ENCODE measurements at places on chromosomes 2 and 18.

GRCh38 chr2:209556354-209556961, 132.6 kb downstream of the MAP2 start:
- no peak for DNase-seq

DNA sequence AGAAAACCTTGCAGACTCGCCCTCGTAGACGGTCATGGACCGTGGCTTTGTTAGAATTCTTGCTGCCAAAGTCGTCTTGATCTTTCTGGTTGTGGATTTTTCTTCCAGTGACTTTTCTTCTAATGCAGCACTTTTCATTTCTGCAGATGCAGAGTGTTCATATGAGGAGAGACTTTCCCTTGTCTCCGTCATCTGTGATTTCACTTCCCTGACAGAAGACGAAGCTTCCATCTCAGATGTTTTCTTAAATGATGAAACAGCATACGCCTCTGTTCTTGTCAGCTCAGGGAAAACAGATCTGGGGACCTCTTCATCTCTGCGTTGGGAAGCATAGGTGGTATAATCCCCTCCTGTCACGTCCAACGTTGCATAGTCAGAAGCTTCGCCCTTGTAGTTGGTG, 50.9 kb downstream of the PLEKHA3 start:
- no peak for DNase-seq

- DNase-seq = no peak
Measured at GRCh38 chr2:12127638-12128037, 381.2 kb downstream of the LPIN1 start.

- DNase-seq = no peak
Measured at GRCh38 chr2:209901172-209901571, 101.3 kb upstream of the RPE start.

DNA sequence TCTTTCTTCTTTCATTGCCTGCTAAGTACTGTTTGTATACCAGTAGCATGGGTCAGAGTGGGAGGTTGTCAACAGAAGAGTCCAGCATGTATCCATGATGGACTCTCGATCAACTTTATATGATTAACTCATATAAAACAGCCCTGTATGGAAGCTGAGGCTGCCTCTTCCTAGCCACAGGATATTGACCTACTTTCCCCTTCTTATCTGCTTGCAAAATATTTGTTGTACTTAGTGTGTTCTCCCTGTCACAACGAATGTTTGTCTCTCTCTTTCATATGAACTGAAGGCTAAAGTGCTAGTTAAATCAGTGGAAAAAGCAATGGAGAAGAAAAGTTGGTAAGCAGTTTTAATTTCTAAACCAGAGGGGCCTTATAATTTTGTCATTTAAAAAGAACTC, 17.8 kb downstream of the MYO1B start:
- DNase-seq = no peak

DNA sequence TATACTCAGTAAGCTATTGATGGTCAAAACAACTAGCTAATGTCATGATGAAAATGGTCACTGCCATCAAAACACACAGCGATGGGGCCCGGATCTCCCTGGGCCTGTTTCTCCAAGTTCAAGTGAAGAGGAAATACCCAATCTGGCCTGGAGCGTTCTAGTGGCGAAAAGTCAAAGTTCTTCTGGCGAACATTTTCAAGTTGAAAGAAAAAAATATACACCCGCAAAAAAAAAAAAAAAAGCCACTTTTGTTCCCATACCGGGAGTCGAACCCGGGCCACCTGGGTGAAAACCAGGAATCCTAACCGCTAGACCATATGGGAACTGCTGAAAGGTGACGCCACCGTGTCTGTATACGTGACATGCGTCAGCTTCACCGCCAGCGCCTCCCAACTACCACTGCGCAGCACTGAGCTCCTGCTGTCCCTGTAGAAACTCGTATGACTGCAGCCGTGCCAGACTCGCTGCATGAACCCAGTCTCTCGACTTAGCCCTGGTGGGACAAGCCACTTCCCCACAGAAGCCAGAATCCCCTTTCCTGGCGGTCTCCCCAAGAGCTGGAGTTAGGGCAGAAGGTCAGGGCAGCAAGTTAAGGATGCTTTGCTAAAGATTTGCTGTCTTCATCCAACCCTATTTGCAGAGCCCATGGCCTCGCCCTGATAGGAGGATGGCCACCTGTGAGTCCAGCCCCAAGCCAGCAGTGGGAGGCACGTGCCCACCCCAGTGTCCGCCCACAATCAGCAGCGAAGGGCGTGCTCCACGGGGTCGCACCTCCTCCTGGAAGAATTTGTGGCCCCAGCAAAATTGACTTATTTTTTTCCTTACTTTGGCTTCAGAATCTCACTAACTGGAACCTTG, 5.6 kb upstream of the IMP4 start:
- DNase-seq = no peak

DNA sequence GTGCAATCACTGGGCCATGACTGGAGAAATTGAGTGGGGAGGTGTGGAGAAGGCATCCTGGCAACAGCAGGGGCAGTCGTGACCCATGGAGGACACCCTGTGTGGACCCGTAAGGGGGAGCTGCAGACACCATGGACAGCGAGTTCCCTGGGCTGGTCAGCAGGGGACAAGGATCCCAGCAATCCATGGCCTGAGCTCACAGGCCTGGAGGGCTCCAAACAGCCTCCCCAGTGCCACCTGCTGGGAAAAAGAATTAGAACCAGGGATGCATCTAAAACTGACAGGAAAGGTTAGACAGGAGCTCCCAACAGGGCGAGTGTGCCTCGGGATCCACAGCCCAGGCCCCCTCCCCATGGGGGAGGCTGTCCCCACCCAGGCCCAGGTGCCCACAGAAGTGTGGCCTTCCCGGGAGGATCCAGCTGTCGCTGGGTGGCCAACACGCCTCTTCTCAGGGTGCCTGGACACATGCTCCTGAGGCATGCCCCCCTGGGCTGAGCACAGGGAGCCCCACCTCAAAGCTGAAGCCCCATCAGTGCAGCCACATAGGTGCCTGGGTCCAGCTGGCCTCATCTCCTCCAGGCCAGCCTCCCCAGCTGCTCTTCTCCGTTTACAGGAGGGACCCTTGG, 20.5 kb upstream of the KIF1A start:
- DNase-seq = no peak

DNA sequence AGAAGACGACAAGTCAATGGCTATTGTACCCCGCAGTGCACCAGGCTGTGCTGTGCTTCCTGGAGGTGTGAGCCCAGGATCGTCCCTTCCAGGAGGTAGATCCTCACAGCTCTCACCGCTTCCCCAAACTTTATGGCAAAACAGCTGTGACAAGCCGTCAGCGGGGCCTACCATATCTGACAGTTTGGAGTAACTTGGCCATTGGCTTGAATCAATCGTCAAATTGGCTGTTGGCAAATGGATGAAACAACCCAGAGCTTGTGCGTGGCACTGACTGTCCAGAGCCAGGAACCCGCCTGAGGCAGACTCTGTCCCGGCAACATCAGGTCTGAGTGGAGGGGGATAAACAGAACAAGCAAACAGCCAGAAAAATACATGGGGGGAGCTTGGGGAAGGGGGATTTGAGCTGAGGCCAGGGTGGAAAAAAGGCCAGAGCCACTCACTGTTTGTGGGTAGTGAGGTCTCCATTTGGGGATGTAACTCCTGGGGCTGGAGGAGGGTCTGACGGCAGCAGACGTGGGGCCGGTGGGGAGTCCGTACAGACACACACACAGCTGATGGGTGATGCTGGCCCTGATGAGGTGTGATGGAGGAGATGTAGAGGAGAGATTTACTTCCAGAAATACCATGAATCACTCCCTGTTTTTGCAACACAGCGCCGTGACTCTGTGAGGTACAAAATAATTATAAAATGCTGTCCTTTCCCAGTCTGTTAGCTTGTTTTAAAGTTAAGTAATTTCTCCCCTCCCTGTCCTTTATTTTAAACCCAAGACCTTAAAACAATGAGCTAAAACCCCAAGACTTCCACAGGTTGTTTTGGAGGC, 174.8 kb downstream of the TWIST2 start:
- DNase-seq = no peak

DNA sequence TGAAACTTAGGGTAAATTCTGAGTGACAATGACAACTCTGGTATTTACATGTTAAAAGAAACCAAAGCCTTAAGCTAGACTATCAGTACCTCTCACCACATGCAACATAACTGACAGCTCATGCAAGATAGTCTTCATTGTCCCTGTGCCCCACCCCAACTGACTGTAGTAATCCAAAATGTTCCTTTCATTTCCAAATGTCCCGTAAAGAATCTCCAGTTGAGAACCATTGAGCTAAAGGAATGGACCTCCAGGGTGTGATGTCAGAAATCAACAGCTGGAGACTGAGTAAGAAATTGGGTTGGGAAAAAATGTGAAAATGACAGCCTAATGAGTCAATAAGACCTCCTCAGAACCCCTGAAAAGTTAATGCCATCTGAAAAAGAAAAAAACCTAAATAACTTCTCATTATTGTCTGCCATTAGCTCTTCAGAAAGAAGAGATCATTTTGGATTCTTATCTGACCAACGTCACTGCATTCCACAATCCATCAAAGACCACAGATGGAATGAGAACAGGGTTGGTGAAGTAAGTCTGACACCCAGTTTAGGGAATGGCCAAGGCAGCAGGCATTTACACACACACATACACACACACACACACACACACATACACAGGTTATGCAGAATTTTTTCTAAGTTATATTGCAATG, 51.7 kb upstream of the ACVR2A start:
- DNase-seq = no peak

GRCh38 chr2:17588031-17588430, 47.5 kb downstream of the VSNL1 start:
- DNase-seq = no peak

DNA sequence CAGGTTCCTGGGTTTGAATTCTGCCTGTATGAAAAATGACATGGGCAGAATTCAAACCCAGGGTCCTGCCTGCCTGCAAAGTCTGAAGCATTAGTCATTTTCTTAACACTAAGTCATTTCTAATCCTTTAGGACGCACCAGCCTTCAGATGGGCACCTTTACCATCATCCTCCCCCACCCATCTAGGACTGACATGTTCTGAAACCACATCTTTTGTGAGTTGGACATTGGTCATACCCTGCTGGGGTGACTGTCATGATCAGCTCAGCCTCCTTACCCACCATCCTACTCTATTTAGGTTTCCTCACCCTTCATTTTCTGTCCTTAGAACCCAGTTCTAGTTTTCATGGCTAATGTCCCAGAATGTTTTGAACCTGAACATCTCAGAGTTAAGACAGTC, 104.9 kb downstream of the TRIB2 start:
- DNase-seq = no peak

DNA sequence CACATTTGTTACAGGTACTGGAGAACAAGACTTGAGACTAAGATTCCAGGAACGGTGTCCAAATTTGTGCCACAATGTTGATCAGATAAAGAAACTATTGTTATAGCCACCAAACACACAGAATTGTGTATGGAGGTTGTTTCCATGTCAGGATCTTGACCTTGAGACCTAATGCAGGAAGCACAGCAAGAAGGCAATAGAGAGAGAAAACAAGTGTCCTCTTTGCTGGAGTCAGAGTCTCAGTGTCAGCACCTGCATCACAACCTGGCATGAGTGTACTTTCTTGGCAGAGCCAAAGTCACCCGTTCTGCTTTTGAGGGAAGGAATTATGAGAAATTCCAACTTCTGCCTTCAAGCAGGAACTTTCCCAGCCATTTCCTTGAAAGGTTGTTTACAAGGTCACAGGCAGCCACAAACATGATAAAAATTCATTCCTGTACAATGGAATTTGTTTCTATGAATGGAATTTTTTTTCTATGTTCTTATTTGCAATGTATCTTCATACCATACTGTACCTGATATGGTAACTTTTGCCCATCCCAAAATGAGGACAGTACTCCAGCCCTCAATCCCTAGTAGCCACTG, 118.4 kb downstream of the PKP4 start:
- DNase-seq = no peak

DNA sequence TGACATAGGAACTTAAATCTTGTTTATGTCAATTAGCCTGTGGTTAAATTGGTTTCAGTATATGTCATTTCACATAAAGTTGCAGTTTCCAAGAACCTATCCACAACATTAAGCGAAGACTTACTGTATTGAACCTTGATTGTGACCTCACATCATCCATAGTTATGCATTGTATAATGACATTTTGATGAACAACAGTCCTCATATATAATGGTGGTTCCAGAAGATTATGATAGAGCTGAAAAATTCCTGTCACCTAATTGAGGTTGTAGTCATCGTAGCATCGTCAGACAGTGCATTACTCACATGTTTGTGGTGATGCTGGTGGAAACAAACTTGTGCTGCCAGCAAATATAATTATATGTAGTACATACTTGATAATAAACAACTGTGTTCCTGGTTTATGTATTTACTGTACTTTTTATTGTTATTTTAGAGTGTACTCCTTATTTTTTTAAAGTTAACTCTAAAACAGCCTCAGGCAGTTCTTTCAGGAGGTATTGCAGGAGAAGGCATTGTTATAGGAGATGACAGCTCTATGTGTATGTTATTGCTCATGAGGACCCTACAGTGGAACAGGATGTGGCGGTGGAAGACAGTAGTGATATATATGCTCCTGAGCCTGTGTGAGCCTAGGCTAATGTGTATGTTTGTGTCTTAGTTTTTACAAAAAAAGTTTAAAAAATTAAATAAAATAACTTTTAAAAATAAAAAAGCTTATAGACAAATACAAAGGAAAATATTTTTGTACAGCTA, 56.6 kb downstream of the UBE2E3 start:
- DNase-seq = no peak

GRCh38 chr2:113013336-113013661, 8.0 kb downstream of the IL36A start:
- no peak for DNase-seq

DNA sequence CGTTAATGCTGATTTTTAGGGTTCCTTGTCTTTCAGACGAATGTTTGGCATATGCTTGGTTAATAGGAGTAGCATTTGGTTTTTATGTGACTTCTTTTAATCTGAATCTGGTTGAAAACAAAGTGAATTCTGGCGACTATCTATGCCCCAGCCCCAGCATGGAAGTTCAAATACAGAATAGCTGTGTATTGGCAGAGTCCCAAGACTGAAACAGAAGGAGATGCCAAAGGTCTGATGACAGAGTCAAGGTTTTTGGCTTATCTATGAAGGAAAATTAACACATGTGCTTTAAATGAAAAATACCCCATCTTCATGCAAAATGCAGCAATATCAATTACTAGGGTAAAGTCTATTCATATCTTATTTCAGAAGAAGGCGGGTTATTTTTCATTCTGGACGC, 734.8 kb upstream of the NXPH2 start:
- DNase-seq = no peak

DNA sequence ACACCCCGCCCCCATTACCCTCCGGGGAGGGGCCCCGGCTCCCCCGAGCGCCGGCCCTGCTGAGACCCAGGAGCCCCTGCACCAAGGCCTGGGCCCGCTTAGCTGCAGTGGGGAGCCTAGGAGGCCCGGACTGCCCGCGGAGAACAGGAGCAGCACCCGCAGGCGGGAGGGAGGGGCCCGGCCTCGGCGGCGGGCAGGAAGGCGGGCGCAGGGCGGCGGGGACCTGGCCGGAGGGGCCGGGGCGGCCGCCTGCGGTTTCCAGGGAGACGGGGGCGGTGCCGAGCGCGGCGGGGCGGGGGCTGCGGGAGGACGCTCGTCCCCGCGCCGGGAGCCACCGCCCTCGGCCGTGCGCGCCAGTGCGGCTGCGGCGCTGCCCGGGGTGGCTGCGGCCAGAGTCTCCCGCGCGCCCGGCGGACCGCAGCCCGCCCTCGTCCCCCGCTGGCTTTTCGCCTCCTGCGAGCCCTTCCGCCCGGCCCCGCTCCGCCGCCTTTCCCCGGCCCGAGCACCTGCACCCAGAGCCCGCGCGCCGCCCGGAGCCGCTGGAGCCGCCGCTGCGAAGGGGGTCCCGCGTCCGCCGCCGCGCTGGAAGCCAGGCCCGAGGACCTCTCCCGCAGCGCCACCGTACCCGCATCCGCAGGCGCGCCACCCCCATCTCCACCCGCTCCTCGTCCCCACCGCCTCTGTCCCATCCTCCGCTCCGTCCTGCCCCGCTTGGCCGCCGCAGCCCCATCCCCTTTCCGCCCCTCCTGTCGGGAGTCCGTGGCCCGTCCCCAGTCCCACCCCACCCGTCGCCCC, 17.2 kb downstream of the GPC1 start:
- no peak for DNase-seq
